ENCODE measurements at places on chromosomes 2 and 18.

DNA sequence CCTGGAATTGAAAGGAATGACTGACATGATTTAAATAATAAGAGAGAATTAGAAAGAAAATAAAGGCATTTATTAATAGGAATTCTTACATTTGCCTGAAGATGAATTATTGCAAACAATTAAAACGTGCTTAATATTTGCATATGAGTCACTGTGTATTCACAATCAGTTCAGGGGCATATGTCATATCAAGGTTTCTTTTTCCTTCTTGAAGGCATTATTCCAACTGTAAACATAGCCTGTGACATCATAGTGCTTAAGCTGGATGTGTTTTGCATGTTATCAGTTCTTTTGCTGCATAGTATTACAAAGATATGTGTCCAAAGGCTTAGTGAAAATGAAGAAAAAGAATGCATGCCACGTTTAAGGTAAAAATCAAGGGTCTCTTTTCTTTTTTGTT lies 80.8 kb downstream of the MEIS1 start:
- no peak for DNase-seq

GRCh38 chr18:55778788-55779690 lies 191.0 kb upstream of the TCF4 start:
- no peak for DNase-seq

GRCh38 chr18:74645679-74646078 lies 48.0 kb downstream of the ZNF407 start:
- DNase-seq, result no peak

DNA sequence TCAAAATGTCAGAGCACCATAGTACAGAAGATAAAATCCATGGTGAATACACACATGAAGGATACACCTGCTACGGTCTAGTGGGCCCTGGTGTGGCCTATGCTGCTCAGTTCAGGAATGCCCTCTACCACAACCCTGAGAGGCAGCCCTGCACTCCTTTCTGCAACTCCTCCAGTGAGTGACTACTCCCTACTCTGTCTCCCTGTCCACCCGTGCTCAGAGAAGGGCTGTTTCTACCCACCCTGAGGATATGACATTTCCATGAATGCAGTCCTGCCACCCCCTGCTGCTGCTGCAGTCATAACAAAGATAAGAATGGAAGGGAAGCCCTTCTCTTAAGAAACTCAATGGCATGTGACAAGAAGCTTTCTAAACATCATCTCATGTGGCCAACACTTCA lies 137.0 kb downstream of the EN1 start:
- no peak for DNase-seq

DNA sequence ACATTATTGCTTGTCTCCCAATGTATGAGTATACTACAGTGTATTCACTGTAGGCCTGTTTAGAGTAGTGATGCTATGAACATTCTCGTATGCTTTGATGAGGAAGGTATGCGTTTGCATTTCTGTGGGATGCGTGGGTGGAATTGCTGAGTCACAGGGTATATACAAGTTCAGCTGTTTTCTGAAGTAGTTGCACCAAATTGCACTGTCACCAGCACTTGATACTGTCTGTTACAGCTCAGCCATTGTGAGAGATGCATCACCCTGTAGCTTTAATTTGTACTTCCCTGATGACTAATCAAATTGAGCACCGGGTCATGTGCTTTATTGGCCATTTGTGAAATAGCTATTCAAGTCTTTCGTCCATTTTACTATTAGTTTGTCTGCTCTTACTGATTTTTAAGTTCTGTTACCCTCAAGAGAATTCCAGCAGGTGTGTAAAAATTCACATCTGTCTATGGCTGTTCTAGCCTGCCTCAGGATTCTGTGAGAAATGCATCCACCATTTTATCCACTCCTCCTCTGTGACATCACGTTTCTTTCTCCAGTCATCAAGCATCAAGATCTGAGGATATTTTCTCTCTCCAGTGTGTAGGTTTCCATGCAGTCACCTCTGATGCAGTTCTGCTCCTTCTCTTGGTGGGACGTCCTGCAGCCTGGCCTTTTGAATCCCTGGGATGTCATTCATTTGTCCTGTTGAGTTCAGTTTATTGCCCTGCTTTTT lies 72.5 kb downstream of the DGKD start:
- no peak for DNase-seq

- DNase-seq, result no peak
Measured at GRCh38 chr2:156532989-156533388, 96.8 kb downstream of the GPD2 start.

DNA sequence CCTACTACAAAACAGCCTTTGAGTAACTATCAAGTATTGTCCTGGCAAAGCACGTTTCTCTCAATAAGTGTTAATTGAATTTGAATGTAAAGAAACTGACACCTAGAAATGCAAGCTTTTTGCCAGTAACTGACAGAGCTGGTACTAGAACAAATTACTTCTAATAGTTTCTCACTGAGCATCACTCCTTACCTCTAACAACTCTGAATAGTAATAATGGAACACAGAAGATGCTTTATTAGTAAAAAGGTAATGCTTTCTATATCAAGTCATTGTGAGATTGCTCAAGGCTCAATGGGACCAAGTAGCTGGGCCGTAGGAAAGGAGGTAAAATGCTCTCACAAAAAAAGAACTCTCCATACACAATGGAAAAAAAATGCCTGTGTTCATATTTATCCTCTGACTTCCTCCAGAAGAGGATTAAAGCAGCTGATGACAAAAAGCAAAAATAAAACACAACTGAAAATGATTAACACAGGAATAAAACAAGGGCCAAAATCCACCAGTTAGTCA lies 11.8 kb downstream of the RASGRP3 start:
- DNase-seq, result no peak

DNA sequence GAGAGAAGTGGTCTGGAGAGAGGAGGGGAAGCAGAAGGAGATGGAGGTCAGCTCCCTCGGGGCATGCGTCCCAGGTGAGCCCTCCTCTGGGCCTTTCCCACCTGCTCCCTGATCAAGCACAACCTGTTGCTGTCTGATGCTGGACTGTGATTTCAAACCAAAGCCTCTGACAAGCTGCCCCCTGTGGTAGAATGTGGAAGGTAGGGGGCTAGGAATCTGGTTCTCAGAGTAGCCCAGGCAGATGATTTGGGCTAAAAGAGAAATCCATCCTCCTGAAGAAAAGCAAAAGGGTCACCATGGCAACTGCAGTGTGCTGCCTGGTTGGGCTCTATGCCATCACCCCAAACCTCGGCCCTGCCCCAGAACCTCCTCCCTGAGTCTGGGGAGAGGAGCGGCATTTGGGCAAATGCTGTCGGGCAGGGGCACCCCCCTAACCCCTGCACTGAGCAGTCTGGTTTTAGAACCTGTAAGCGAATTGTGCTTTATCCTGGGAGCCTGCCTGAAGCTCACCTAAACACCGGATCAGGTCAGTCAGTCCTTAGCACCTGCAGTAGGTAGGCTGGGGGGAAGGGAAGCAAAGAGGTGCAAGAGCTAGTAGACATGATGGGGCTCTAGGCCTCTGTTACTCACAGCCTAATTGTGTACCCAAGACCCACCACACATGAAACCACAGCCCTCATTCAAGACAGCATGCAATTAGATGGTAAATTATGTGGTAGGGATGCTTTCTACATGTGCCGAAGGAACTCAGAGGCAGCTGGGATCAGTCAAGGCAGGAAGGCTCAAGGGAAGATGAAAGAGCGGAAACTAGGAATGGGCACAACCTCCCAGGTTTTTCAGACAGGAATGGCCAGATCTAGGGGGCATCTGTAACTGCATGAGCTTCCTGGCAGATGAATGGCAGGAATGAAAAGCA lies 83.5 kb downstream of the DNMT3A start:
- DNase-seq, result no peak

DNA sequence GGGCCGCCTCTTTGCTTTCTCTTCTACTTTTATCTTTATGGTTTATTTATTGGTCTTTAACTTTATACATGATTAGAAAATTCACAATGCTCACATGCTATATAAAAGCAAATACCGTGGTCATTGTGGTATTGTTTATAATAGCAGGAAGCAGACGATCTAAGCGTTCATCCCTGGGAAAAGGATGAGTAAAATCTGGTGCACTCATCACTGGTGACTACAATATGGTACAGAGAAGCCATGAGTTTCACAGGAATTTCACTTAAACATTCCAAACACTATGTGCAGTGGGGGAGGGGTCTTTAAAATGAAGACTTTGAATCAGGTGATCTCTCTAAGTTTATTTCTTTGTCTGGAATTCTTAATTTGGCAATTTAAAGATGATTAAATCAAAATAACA lies 97.9 kb downstream of the SCN3A start:
- no peak for DNase-seq

DNA sequence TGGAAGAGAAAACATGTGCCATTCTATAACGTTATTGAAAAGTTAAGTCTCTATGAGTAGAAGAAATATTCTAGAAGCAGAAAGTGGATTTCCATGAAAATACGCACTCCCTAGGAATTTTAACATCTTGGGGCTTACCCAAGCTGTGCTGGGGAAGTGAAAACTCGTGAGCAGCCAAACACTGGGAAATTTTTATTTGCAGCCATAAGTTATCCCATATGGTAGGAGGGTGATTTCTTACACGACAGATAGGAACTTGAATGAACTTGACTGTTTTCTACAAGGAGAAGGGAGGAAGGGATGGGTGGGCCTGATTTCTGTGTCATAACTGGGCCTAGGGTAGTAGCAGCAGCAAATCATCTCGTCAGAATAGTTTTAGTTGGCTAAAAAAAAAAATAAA lies 272.6 kb downstream of the ETAA1 start:
- DNase-seq, result no peak

DNA sequence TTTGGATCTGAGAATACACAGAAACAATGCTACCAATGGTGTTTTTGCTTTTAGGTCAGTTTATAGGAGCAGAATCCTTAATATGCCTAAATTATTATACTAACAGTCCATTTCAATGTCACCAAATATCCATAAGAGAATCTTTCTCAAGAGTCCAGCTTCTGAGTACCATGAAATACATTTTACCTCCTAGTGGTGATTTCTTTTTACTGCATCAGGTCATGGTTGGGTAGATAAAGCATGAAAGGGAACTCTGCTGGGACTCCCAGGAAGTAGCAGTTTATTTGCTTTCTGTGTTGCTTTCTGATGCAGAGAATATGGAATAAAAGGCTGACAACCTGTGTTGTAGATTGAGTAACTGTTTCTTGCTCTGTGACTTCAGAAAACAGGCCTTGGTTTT lies 115.6 kb downstream of the PPP1R1C start:
- no peak for DNase-seq

DNA sequence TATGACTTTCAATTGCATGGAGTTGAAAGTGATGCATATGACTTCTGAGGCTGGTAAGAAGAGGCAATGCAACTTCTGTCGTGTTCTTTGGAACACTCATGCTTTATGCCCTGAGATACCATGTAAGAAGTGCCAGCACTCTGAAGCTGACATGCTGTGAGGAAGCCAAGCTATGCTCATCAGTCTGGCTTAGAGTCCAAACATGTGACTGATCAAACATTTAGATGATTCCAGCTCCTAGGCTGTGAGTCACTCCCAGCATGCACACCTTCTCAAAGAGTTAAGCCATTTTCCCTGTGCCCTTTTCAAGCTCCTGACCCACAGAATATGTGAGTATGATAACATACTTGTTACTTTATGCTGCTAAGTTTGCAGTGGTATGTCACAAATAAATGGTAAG lies 15.8 kb upstream of the VRK2 start:
- DNase-seq, result no peak

GRCh38 chr2:233075966-233076339 lies 15.8 kb downstream of the INPP5D start:
- no peak for DNase-seq

- DNase-seq, result no peak
Measured at GRCh38 chr2:122639711-122640110, 884.3 kb downstream of the TSN start.

DNA sequence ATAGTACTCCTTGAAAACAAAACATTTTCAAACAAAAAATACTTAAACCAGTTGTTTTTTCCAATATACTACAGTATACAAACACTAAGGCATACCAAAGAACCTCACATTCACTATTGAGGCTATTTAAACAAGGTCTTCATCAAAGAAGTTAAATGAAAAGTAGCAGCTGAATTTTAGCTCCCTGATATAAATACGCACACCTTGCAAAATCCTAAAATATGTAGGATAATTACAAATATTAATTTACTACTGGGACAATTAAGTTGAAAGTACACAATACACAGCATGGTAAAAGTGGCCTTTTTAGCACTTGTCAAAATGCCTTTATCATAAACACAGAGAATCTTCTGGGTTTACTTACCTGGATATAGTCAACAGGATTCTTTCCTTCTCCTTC lies 78.7 kb downstream of the CUL3 start:
- DNase-seq, result no peak

DNA sequence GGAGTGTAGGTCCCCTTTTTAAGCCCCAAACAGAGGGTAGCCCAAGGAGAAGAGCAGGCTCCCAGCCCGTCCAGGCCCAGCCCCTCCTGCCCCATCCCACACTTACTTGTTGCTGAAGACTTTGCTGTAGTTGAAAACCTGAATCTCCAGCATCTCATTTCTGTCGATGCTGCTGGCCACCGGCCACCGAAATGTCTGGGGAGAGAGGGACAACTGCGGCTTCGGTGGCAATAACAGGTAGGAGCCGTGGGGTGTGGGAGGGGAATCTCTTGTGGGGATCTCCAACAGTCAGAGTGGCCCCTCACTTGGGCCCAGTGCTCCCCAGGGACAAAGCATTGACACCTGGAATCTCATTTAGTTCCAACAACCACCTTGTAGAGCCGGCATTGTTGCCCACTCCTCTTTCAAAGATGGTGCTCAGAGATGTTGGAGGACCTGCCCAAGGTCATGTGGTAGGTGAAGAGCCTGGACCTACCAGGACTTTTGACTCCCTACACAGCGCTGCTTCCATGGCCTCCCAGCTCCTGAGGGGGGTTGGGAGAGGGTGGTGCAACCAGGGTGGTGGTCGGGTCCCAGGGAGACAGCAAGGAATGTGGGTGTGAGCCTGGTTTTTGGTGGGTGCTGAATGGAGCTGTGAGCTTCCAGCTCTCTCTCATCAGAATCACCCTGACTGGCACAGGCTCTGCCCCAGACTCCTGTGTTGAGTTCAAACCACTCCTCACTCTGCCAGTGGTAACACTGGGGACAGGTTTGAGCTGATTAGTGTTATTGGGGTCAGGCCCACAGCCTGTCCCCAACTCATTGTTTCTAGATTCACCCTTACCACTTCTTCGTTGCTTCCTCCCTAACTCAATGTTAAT lies 50.0 kb upstream of the OTOF start:
- no peak for DNase-seq

GRCh38 chr2:20592106-20593071 lies 58.5 kb downstream of the HS1BP3 start:
- no peak for DNase-seq

DNA sequence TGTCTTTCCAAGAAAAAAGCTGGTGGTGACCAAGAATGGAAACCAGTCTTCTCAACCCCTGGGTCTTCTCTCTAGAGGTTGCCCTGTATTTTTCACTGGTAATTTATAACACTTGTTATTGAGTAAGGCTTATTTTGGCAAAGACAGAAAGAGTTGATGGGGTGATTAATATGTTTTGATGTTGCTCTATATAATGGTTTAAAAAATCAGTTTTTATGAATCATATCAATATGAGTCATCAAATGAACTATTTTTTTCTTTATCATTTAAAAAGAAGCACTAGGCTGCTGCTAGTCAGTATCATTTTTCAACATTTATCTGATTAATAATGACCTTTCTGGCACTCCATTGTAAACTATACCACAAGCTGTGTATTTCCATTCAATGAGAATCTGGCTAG lies 1142.2 kb downstream of the LRP1B start:
- no peak for DNase-seq

All from D341Med (cell line).